ENCODE measurements at places on chromosomes 5 and 9.

DNA sequence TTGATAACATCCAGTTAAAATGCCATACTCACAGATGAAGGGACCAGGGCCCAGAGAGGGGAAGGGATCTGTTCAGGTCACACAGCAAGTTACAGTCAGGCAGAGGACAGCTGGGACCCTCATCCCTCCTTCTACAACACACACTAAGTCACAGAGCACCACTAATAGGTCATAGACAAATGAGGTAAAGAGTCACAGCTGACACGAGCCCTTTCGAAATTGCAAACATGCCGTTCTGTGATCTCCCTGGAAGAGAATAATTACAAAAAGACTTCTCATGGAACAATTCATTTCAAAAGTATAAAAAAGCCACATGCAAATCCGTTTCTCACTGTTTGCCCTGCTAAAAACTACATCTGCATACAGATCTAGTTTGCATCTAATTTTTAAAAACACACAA is 15.5 kb downstream of the IGFBPL1 start:
- DNase-seq, result no peak

DNA sequence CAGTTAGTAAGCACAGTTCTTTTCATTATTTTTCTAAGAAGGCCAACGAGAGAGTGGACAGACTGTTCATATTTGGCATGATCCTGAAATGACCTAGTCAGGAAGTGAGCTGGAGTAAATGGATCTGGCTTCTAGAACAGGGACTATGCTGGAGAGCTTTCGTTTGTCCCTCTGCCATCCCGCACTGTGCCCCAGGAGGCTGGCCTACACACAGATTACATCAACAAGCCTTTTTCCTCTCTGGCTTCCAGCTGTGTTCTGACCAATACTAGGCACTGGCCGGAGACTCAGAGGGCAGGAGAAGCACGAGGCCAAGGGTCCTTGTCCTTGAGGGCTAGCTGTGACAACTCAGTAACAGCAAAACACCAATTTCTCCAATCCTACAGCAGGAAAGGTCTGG is 127.8 kb downstream of the MED27 start:
- no peak for DNase-seq

DNA sequence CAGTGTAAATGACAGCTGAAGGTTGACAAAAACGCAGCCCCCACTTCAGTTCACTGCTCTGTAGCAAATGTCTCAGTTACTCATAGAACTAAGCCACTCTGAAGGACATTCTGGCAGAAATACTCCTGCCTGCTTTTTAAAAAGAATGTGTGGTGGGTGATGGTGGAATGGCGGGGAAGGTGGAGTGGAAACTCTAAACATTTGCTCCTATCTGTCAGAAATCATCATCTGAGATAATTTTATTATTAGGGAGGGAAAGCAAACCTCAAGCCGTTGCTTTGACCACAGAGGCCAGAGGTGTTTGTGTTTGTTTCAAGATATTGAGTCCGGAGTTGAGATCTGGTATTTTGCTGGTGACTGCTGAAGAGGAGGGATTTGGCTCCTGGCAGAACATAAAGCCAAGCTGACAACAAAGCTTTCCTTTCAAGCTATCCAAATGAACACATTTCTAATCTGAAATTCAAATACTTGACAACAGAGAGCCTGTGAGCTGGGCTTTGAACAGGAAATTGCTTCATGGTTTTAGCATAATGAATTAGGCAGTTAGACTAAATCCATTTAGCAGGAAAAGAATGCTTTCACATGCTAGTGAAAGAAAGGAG is 362.7 kb downstream of the CSNK1G3 start:
- DNase-seq, result no peak

DNA sequence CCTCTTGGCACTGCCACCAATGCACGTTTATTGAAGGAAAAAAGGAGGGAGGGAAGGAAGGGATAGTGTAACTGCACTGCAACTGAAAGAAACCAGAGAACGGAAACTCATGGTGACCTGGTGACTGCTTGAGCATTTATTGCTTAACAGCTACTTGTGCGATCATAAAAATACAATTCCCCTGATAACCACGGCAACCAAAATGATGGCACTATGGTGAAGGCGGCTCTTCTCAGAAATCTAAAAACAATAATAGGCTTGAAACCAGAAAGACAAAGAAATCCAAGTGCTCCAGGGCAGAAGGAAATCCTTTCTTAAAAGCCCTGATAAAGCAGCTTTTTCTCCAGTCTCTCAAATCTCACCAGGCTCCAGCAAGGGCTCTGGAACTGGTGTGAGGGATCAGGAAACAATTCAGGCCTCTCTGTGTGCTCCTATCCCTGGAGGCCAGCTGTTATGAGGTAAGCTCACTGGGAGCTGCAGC is 1.9 kb downstream of the FBXO10 start:
- no peak for DNase-seq

- no peak for DNase-seq
These were observed 76.7 kb upstream of the CHD1 start for GRCh38 chr5:99005506-99005905.

All from urothelium cell line (cell line).